ENCODE measurements at places on chromosomes 3 and 15.

DNA sequence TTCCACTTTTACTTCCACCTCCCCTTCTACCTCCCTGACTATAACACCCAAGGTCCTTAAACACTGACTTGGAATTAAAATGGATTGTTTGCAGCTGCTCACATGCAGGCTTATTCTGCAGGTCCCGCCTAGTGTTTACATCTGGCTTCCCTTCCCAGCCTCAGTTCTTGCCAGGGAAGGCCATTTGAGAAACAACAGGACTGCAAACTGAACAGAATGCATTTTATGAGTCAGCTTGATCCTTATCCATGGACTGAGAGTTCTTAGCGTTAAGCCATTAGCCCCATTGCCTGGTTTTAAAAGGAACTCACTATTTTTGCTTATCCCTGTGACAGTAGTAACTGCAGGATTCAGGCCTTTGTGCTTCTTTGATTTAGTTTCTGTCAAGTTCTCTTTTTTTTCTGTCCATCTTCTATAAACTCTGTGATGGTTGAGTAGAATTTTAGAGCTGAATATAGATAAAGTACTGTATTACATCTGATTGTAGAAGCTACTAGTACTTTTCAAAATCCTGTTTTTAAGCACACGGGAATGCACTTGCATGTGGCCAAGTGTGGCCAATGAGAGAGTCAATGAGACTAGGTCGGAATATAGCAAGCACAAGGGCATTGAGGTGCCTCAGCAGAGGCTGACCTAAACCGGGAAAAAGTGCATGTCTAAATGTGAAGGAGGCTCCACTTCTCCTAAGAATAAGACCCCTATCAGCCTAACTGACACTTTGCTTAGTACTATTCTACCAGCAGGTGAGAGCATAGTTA lies 106.4 kb downstream of the TUSC7 start:
- DNase-seq: peak; percentile 3

DNA sequence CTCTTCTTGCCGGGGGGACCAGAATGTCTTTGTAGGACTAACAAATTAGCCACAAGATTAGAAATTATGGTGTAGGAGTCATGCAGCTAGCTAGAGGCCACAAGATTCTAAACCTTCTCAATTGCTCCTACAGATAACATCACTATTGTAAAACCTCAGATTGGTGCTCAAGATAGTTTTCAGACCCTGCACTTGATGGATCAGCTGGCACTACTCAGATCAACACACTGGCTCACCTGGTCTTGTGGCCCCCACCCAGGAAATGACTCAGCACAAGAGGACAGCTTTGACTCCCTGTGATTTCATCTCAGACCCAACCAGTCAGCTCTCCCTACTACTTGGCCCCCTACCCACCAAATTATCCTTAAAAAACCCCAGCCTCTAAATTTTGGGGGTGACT lies 124.1 kb upstream of the RASGRP1 start:
- DNase-seq: no peak

GRCh38 chr3:195451373-195452015 lies 8.7 kb upstream of the ACAP2 start:
- DNase-seq: no peak

DNA sequence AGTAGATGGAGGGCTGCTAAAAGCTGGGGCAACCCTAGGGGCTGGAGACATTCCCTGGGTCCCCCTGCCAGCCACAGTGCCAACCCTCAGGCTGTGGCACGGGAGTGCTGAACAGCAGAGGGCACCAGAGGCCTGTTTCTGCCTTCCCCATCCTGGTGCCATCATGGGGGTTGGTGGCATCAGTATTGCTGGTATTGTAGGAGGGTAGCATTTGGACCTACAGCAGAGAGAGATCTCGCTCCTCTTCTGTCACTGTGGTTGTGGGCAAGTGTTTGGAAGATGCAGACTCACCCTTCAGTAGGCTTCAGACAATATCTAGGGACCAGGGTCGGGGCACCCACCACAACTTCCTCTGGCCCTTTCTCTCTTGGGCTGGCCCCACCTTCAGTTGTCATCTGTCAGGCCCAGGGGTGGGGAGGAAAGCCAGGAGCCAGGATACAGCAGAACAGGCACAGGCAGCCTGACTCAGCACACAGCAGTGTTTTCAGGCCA lies 123.5 kb downstream of the RPLP1 start:
- DNase-seq: no peak

- DNase-seq: no peak
Observed at GRCh38 chr3:163561151-163561550, 1517.1 kb downstream of the SI start.

- no peak for DNase-seq
Observed at GRCh38 chr3:190051641-190052040, 69.1 kb downstream of the P3H2 start.

DNA sequence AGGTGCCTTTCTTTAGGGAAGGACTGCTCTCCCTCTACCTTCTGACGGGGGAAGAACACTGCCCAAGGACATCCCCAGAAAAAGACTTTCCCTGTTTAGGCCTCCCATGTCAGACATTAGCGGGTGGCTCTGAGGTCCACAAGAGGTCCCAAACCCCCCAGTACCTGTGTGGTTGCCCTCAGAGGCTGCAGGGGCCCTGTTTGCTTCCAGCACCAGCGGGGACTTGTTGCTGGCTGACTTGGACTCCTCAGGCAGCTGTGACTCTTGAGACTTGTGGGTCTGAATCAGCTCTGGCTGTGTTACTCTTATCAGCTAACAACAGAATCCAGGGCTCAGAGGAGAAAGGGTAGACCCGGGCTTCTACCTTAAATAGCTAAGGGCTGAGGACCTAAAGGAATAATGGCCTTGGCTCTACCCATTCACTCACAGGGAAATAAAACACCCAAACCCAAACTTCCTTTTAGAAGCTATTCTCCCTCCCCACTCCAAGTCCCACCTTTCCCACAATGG lies 39.2 kb downstream of the SEMA3G start:
- no peak for DNase-seq

- no peak for DNase-seq
Observed at GRCh38 chr15:31277335-31278060, 49.1 kb upstream of the KLF13 start.

GRCh38 chr15:25903024-25903581 lies 40.0 kb upstream of the ATP10A start:
- DNase-seq: no peak

- DNase-seq: peak; percentile 15
Observed at GRCh38 chr3:151171145-151171757, 31.8 kb downstream of the GPR171 start.

DNA sequence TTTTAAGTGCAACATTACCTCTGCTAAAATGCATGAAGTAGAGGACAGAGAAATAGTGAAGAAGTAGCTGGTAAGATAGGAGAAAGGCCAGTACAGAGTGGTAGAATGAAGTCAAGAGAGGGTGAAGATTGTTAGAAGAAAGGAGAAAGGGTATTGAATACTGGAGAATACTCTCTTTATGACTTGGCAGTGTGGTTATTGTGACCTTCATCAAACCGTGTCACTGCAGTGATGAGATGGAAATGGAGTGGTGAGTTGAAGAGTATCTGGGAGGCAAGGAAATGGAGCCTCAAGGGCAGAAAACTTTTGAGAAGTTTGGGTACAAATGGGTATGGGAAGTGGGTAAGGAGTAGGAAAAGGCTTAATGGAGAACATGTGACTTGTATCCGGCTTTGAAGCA lies 24.7 kb downstream of the MINDY2 start:
- no peak for DNase-seq

DNA sequence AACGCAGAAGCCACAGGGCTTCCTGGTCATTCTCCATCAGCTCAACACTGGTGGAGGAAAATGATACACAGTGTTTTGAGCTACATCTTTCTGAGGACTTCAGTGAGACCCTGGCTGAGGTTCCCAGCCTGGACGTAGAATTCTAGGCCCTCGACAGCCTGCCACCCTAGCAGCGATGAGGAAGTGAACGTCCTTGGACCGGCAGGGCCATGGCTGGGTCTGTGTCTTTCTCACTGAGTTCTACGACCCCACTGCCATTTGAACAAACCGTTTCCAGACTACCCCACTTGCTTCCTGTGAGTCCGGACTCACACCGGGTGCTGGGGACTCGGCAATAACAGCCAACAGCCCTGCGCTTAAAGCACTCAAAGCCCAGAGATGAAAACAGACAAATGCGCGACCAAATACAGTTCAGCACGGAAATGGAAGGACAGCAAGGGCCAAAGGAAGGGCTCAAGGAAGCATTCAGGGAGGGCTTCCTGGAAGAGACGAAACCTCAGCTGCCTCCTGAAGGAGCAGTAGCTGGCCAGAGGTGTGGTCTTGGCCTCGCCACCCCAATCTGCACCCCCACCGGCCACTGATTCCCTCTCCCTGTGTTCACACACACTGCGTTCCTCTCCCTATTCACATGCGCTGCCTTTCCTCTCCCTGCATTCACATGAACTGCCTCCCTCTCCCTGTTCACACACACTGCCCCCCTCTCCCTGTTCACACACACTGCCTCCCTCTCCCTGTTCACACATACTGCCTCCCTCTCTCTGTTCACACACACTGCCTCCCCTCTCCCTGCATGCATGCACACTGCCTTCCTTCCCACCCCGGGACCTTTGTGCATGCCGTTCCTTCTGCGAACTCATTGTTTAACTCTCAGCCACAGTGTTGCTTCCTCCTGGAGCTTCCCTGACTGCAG lies 136.3 kb upstream of the PRR20G start:
- no peak for DNase-seq

DNA sequence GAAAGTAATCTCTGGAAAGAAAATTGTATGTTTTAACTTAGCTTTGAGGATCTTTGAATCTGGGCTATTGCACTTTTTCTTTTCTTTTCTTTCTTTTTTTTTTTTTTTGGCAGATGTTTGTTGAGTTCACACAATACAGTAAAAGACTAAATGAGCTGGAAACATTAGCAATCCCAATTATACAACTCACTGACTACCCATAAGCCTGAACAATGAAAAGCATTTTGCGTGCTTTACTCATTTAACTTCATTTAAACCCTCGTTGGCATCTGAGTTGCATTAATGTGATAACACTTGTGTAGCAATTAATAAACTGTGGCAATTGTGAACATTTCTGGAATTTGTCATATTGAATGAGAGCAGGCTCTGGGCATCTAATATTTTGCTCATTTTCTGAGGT lies 269.4 kb upstream of the RBMS3 start:
- no peak for DNase-seq

GRCh38 chr3:147730284-147730683 lies 321.1 kb downstream of the ZIC1 start:
- no peak for DNase-seq

DNA sequence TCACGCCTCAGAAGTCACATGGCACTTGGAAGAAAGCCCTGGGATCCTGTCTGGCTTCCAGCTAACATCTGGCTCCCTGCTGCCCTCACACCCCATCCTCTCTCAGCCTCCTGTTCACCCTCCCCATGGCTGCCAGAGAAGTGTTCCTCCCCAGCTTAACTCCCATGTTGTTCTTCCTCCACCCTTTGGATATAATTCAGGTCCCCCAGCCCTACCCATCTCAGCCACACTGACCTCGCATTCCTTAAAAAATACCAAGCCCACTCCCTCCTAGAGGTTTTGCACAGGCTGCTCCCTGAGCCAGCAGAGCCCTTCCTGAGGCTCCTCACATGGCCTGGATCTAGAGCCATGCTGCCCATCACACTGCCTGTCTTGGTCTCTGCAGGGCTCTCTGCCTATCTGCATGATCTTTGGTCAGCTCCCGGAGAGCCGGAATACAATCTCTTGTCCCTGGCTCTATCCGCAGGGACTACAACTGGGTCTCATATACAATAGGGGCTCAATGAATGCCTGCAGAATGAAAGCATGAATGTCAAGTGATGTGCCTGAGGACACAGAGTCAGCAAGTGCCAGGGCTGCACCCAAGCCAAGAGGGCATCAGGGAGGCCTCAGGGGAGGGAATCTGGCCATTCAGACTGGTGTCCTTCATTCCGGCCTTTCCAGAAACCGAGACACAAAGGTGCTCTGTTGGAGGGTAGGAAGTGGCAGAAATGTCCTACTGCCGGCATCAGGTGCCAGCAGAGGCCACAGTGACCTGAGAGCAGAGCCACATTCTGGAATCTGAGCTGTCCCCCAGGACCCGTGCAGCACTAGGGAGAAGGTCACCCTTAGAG lies 3.8 kb upstream of the TKT start:
- no peak for DNase-seq

- no peak for DNase-seq
Observed at GRCh38 chr15:61769557-61769956, 290.7 kb downstream of the VPS13C start.

DNA sequence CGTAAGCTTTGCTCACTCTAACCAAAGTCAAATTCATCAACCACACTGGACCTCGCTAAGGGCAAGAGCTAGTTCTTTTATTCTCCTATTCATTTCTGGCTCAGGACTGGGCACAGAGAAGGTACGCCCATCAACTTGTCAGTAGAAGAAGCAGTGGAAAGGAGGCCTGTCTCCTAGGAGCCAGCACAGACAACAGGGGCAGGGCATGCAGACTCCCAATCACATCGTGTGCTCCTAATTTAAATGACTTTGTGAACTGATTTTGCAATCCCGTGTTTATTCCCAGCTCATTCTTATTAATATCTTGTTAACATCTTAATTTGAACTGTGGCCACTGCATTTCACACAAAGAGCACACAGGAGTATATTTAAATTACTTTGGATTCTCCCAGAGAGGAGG lies 161.1 kb upstream of the BCL6 start:
- DNase-seq: no peak

DNA sequence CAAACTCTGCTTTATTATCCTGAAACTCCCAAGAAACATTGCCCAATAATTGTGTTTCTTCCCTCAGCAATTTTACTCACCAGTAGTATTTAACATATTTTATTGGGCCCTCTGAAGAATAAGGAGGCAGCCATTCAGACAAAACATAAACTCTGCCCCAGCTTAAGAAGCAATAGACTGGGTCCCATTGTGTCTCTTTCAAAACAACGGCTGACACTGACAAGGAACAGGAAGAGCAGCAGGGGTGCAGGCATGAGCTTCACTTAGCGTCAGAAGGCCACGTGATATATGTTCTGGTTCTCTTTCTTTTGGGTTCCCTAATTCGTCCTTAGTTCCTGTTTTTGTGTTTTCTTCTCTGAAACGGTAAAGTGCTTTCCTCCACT lies 242.3 kb downstream of the FHIT start:
- no peak for DNase-seq

GRCh38 chr15:74239051-74239705 lies 3.1 kb downstream of the CCDC33 start:
- no peak for DNase-seq

- no peak for DNase-seq
Observed at GRCh38 chr3:194777729-194778128, 92.0 kb downstream of the FAM43A start.

DNA sequence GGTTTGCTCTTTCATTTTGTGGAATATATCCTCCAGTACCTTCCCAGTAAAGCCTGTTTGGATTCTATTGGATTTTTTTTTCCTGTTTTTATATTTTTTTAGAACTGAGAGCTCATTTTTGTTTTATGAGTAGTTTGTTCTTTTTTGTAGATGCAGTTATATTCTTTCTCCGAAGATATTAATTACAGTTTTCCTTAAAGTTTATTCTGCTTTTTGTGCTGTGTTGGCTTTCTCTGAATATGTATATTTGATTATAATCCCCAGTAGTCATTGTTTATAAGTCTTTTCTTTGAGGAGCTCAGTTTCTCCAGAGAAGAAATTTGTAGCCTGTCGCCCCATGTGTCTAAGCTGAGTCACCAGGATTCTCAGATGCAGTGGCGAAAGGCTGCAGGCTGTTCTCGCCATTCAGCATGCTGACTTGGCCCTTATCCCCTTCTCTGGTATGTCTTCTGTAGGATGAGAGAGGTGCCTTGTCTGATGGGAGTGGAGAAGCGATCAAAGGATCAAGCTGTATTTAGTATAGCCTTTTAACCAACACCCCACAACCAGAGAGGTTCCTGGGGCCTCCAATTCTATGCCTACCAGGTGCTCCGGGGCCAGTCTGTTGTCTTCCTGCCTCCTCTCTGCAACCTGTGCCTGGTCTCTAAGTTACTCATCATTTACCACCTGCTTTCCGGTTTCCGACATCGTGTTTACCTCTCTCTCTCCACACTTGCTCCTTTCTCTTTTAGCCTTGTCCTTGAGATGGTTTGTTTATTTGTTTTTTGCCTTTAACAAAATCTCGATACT lies 31.7 kb upstream of the MFSD1 start:
- DNase-seq: peak; percentile 95
